Naive thymus-derived CD8-positive, alpha-beta T cell (primary cell): ENCODE measurements at places on chromosomes 1 and 21.

GRCh38 chr1:60223158-60223557 lies 149.6 kb upstream of the C1orf87 start:
- DNase-seq, result no peak

GRCh38 chr1:210535761-210536160 lies 207.1 kb downstream of the HHAT start:
- no peak for DNase-seq

- DNase-seq, result no peak
Measured at GRCh38 chr21:45370575-45370974, 34.4 kb upstream of the COL18A1 start.

DNA sequence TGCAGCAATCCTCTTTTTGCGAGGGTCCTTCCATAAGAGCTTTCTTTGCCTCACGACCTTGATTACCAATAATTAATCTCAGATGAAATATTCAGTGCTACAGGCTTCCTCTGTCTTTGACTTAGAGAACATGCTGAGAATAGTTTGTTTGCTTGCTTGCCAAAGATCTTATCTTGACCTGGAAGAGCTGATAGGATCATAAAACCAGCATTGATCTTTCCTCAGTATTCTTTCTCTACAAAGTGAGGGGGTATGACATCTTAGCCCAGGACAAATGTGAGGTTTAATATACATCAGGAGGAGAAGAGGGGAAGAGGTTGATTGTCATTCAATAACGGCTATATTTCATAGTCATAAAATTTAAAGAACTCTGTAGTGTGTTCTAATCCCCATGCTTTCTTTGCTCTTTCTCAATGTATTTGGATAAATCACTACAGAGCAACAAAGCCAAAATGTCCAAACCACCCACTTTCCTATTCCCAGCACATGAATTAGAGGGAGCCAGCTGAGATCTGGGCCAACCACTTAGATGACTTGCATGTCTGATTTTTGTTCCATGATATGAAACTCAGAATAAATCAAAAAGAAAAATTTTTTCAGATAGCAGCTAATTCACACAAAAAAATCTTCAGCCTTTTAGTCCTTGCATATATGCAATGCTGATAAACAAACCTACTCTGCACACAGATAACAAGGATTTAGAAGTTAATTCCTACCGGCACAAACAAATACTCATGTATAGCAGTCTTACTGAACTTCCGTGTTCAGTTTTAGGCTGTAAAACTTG lies 50.5 kb upstream of the IPO9 start:
- no peak for DNase-seq

DNA sequence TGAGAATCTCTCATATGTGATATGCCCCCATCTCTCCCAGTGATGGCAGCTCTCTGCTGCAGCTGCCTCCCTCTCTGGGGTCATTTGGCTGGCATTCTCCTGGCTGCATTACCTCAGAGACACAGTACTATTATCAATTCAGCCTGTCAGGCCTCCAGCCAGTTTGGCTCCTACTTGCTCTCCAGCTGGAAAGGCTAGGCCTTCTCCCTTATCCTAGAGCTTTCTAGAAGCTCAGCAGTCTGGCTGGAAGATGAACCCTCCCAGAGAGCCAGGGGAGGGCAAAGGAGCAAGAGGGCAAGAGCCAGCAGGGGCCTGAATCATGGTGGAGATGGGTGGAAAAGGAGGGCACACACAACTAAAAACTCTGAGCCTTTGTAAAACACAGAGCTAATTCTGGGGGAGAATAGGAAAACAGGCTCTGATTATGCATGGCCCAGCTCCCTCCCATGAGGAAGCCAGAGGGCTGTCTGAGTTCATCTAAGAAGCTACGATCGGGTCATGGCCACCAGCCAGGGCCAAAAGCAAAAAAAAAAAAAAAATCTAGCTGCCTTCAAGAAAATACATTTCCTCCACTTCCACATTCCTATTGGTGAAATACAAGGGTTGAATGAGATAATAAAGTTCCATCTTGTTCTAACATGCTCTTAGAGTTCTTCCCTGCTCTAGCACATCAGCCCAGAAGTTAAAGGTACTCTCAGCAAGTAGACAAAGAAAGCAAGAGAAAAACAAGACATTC lies 8.8 kb downstream of the LAMB3 start:
- DNase-seq, result no peak

DNA sequence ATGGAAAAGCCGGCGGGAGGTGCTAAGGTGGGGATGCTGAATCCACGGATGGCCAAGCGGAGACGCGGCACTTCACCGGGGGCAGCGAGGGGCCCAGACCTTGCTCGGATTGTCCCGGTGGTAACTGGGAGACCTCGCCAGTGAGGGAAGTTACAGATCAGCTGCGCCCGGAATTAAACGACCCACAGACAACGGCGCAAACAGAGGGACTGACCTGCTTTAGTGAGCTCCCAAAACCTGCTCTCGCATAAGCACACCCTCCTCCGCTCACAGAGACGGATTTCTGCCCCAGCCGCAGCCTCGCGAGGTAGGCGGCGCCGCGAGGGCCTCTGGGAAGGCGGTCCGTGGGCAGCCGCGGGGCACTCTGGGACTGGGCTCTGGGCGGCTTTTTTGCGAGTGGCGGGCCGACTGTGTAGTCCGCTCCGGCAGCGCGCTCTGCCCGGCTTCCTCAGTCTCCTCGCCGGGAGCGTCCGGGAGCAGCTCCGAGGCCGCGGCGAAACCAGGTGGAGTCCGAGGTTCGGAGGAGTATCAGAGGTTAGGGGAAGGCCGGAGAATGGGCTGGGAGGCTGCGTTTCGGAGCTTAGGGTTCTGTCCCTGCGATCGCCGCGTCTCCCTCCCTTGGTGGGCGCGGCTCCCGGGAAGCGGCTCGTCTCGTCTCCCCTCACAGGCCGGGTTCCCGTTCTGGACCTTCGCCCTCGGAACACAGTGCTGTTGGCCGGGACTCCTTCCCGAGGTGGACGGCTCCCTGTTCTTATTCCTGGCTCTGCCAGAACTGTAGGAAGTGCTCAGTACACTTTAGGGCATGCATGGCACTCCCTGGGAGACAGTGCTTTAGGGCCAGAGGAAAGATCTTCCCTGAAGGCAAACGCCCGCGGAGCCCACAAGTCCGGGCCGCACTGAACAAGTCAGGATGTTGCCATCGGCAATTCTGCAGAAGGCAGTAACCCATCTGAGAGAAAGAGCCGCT lies at the start of gene EXO5:
TSS of gene EXO5 (plus strand) at position 393 of the 967 bp plus-strand sequence. CDS start 5,778 bp downstream, outside the sequence.
- DNase-seq, result peak; percentile 65

GRCh38 chr1:32918179-32918578 lies 17.0 kb upstream of the TMEM54 start:
- DNase-seq, result no peak

DNA sequence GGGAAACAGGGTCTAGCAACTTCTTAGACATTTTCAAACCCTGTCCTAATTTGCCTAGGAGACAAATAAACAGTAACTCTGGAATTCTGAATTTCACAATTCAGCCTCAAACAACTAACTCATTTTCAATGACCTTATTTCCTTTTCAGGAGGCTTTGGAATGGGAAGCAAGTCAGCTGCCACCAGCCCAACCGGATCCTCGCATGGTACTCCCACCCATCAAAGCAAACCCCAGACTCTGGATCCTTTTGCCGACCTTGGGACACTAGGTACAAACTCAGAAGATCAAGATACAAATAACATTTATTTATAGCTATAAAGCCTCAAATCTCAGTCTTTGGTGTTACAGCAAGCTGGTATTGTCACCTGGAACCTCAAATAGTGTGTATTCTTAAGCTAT lies 18.9 kb upstream of the LEPR start:
- no peak for DNase-seq

DNA sequence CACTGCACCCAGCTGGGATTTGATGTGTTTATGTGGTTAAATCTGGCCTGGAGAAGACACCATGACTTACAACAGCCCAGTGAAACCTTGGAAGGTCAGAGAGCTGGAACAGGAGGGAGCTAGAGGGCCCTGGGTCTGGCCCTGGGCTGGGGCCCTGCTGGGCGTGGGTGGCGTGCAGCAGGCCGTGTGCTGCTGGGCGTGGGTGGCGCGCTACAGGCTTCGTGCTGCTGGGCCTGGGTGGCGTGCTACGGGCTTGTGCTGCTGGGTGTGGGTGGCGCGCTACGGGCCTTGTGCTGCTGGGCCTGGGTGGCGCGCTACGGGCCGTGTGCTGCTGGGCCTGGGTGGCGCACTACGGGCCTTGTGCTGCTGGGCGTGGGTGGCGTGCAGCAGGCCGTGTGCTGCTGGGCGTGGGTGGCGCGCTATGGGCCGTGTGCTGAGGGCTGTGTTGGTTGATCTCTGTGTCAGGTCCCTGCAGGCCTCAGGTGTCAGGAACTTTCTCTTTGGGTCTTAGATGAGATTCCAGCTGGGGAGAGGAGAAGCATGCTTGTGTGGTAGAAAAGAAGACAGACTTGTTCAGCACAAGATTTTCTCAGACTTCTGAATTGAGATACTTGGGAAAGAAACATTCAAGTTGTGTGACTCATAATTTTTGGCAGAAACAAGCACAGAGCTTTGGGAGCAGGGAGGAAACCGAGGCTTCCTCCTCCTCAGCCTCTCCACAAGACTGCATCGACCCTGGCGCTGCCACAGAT lies 66.0 kb downstream of the COL18A1 start:
- DNase-seq, result no peak

DNA sequence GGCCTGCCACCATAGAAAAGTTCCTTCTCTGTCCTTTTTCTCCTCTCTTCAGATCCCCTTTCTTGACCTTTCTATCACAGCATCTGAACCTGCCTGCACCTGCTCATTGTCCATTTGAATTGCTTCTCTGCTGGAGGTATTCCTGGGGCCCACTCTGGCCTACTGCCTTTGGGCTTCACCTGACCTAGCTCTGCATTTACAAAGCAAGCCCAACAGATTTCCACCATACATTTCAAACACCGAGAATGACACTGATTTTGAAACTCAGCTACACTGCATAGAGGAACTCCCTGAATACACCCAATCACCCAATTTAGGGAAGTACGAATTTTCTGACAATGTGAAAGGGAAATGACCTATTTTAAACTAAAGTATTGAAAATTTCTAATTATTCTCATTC lies 284.5 kb upstream of the USP25 start:
- no peak for DNase-seq

- peak; percentile 71 for DNase-seq
Measured at GRCh38 chr1:45686015-45686287, 382 bp downstream of the GPBP1L1 start.

- no peak for DNase-seq
Measured at GRCh38 chr1:147534386-147534785, 6.9 kb upstream of the BCL9 start.

GRCh38 chr1:222787729-222788128 lies 27.1 kb upstream of the DISP1 start:
- no peak for DNase-seq

DNA sequence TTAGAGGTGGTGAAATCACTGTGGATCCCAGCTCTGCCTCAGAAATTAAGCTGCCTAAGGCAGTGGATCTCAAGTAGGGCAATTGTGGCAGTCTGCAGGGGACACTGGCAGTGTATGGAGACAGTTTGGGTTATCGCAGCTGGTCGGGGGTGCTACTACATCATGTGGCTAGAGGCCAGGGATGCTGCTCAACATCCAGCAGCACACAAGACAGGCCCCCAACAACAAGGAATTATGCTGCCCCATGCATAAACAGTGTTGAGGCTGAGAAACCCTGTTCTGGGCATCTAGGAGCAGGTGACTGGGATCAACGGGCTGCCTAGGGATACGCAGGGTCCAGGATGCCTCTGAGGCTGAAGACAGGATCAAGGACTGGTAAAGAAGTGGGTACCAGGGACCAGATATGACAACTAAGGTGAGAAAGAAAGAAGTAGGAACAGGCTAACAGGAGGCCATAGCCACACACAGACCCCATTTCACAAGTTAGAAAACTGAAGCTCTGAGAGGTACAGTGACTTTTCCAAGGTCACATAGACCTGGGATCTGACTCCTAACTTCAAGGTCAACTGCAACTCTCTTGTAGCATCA lies 8.7 kb downstream of the BATF3 start:
- DNase-seq, result no peak

GRCh38 chr1:31871703-31872102 lies 55.9 kb upstream of the SPOCD1 start:
- no peak for DNase-seq

- DNase-seq, result no peak
Measured at GRCh38 chr1:57711326-57711725, 287.5 kb upstream of the DAB1 start.

DNA sequence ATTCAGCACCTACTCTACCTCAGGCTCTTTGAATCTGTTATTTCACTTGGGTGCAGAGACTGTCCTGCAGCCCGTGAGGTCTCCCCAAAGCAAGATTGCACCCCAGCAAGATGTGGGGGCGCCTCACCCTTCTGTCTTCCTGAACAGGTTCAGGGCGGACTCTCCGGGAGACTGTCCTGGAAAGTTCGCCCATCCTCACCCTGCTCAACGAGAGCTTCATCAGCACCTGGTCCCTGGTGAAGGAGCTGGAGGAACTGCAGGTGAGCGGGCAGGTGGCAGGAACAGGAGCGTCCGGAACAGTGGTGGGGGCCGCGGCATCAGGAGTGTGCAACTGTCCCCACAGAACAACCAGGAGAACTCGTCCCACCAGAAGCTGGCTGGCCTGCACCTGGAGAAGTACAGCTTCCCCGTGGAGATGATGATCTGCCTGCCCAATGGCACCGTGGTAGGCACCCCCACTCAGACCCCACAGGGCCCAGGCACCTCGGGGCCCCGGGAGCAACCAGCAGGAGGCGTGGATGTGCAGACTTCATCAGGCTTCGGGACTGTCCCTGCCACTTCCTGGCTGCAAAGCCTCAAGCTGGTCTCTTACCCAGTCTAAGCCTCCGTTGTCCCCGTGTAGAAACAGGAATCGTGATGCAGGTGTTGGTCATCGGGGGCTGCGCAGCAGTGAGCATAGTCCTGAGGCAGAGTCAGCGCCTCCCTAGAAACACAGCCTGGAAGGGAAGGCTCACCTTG lies 5.9 kb upstream of the MTFR1L start:
- DNase-seq, result no peak

DNA sequence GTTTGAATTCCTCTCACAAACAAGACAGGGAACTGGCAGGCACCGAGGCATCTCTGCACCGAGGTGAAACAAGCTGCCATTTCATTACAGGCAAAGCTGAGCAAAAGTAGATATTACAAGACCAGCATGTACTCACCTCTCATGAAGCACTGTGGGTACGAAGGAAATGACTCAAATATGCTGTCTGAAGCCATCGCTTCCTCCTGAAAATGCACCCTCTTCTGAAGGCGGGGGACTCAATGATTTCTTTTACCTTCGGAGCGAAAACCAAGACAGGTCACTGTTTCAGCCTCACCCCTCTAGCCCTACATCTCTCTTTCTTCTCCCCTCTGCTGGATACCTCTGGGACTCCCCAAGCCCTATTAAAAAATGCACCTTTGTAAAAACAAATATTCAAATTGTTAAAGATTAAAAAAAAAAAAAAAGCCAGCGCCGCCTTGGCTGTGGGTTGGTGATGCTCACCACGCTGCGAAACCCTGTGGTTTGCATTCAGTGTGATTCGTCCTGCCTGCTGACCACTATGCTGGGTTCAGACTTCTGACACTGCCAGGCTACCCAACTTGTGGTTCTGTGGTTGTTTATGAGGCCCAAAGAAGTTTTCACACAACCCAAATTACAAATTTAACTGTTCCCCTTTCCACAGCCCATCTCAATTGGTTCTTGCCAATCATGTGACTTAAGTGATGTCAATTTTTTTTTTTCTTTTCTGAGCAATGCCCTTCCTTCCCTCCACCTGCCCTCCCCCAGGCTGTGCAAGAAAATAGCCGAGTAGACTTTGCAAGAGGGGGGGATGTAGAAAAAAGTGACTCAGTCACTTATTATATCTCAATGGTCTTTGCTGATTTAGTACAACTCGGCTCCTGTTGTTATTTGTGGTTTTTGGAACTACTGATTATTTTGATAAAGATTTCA lies at the start of gene RUNX1:
TSS of gene RUNX1 (minus strand) at position 597 of the 912 bp plus-strand sequence.
- peak; percentile 63 for DNase-seq

GRCh38 chr1:170520601-170521000 lies 11.4 kb upstream of the GORAB start:
- no peak for DNase-seq
